NCI-H1436 (cell line): ENCODE measurements at places on chromosomes 4 and X.

DNA sequence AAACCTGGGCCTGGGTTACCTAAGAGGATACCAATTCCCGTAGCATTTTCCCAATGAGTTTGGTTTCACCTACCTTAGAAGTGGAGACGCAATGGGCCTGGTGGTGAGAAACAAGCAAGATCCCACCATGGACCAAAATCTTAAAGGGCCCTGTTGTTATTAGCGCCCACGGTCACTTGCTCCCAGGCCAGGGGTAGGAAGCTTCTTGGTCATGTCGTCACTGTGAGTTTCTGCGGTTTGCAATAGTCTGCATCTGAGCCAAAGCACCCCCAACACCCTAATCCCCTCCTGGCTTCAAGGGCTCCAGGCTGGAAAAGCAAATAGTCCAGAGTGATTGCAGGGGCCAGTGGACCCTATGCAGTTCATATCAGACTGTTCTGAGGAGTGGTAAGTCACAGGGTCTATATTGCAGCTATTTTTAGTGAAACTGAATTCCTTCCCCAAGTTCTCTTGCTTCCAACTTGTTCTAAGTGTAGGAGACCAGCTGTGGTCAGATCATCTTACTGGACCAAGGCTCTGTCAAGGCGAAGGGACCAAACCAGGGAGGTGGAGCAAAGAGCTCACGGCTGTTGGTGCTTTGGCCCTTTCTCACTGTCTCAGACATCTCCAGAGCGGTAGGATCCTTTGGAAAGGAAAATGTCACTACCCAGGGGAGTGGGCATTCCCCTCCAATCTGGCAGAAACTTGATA, 307.9 kb upstream of the F9 start:
- no peak for DNase-seq

GRCh38 chr4:6268650-6269615, 717 bp upstream of the WFS1 start:
- no peak for DNase-seq

DNA sequence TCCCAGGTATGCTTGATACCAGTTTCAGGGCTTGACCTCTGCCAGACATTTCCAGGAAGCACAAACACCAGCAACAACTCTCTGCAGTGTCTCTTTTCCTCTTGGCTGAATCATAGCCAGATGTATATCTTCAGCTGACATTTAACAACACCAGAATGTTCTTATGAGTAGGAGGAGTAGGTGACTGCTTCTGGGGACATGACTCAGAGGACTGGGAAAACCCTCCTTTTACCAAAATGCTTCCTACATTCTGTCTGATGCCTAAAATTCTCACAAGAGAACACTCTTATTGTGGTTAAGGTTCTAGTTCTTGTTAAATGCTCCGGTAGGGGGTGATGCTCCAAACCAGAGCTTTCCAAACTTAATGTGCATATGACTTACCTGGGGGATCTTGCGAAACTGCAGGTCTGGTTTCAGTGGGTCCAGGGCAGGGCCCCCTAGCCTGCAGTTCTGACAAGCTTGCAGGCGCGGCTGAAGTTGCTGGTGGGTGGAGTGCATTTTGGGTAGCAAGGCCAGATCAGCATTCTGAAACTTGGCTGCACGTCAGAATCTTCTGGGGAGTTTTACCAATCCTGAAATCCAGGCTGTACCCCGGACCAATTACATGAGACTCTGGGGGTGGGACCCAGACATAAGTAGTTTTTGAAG, 329.3 kb upstream of the RPS6KA3 start:
- no peak for DNase-seq

DNA sequence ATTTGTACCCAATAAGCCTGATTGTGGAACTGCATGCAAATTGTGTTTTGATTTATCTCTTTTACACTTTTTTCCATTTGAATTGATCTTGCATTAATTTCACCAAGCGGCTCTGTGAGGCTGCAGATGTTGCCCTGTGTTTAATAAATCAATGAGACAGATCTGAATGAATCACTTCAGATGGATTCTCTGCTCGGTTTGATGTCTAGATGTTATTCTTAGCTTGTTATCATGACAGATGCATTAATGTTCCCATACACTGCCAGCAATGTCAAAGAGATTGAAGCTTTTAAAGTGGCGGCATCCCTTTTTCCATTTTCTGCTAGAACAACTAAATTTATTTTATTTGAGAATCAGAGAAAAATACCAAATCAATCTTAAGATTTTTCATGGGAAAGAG, 6.3 kb downstream of the DACH2 start:
- DNase-seq, result no peak
